ENCODE measurements at places on chromosomes 1 and 21.

DNA sequence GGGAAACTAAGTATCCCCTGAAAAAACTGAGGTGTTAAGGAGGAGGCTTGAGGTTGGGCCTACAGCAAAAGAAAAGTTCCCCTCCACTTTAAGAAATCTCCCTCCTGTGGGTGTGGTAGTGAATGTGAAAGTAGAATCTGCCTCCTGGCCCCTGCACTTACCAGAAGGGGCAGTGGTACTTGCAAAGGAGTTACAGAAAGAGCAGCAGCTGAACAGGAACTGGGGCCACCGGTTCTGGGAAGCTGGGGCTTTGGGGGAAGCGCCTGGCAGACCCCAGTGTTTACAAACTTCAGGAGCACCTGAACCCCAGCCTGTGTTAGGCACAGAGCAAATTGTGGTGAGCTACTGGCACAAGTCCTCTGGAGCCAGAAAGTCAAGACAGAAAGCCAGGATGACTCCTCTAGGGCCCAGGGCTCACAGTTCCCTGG lies 250.2 kb upstream of the FGGY start:
- DNase-seq: no peak

- DNase-seq: no peak
Observed at GRCh38 chr1:61428146-61428545, 296.8 kb downstream of the TM2D1 start.

GRCh38 chr1:194300340-194300739 lies 1113.9 kb upstream of the B3GALT2 start:
- no peak for DNase-seq

DNA sequence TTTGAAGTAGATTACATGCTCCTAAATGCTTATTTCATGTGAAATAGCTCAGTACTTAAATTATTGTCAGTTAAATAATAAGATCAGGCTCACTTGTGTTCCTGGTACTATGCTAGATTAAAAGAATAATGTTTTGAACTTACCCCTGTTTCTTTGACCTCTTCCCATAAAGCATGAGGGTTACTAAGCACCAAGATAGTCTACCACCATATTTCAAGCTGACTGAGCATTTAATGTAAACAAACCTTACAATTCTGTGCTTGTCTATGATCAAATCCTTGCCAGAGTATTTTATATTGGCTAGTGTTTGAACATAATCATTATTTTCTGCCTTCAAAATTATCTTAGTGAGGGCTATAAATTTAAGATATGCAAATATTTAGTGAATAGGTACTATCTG lies 98.1 kb downstream of the LHX9 start:
- DNase-seq: no peak

DNA sequence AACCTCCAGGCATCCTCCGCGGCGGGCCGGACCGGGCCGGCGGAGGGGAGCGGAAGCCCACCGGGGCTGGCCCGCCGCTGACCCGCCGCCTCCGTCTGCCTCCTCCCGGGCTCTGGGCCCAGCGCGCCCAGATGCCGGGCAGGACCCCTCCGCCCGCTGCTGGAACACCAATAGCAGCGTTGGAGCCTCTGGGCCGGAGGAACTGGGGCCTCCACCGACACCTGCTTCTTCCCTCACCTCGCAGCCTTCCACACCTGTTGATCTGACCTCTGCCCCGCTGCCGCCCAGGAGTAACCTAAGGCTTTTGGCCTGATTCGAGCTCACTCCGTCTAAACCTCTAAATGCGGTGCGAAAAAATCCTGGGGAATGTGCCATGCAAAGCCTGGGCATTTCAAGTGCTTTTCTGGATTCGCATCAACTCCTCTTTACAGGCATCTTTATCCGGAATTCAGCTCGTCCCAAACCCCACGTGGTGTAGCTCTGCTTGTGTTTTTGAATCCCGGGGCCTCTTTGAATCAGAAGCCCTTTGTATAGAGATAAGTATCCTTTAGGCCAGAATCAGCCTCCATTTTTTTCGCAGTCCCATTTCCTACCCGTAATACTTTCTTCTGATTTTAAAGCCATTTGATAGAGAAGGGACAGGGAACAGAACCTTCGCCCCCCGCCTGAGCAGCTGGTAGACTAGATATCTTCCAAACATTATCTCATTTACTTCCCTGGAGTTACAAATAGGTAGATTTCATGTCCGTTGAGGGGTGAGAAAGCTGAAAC lies 680 bp upstream of the CNN3 start:
- DNase-seq: peak; percentile 26

- no peak for DNase-seq
Observed at GRCh38 chr1:9908871-9909233, 1.2 kb downstream of the CTNNBIP1 start.

GRCh38 chr1:78619446-78619802 lies 824 bp upstream of the IFI44L start:
- no peak for DNase-seq

DNA sequence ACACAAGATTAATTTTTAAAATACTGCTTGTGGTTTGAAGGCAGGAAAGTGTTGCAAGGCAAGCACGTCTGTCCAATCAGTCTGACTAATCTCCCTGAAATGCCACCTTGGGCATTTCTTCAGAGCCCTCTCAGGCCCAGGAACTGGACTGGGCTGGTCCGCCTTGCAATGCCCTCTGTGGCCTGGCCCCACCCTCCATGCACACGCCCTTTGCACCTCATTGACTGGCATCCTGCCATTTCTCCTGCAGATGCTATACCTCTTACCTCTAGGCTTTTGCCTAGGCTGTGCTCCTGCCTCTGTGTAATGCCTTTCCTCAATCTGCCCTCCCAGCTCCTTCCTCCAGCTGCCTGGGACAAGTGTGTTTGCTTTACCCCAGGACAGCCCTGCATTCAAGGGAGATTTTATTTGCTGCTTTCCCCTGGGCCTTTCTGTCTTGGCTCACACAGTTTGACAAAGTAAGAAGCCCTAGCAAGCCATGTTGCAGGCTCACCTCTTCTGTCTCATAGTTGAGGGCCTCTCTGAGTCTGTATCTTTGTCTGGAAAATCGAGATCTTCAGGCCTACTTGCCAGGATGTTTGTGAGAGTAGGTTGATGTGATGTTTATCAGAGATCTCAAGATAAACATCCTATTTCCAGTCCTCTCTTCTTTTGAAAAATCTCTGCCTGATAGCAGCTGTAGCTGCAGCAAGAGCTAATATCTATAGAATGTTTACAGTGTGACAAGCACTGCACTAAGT lies 149.2 kb upstream of the JUN start:
- DNase-seq: no peak

DNA sequence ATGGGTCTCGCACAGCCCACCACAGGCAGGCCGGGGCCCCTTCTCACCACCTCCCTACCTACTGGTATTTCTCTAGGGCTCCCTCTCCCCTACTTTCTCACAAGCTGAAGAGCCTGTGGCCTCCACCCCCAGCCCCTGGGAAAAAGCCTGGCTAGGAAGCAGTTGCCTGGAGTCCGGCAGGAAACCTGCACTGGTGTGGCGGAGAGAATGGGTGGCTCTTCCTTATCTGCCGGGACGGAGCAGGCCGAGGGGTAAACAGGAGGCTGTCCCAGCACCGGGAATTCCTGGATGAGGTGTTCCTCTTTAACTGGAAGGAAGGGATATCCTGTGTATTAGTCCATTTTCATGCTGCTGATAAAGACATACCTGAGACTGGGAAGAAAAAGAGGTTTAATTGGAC lies 125.8 kb downstream of the TLR5 start:
- no peak for DNase-seq

GRCh38 chr1:198950036-198950435 lies 311.2 kb downstream of the PTPRC start:
- no peak for DNase-seq

GRCh38 chr1:203858055-203858454 lies 3.3 kb upstream of the SNRPE start:
- DNase-seq: no peak

DNA sequence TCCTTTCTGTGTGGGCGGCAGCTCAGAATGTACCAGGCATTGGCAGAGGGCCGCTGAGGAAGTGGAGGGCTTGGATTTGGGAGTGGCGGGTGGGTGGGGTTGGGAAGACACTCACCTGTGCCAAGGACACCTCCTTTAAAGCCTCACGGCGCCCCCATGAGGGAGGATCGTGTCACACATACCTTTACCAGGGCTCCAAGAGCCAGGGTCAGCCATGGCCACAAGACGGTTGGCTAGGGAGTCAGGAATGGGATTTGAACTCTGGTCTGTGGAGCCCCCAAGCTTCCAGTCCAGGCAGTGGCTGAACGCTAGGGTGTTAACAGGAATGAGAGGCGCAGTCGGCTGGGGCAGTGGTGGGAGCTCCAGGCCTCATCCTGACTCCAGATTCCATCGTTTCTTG lies 4.6 kb downstream of the NBL1 start:
- DNase-seq: no peak

- DNase-seq: no peak
Observed at GRCh38 chr1:185062710-185063370, 17.5 kb downstream of the RNF2 start.

DNA sequence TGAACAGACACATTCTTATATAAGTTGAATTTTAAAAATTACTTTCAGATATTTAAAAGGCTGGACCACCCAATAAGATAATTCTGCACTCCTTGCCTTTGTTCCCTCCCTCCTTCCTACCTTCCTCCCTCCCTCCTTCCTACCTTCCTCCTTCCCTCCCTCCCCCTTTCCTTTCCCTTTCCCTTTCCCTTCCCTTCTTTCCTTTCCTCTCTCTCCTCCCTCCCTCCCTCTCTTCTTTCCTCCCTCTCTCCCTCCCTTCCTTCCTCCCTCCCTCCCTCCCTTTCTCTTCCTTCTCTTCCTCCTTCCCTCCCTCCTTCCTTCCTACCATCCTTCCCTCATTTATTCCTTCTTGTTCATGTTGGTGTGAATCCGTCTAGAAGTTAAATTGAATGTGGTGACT lies 93.0 kb downstream of the ATP6V1G3 start:
- DNase-seq: no peak

GRCh38 chr1:32783851-32784250 lies 33.3 kb downstream of the YARS1 start:
- DNase-seq: no peak

DNA sequence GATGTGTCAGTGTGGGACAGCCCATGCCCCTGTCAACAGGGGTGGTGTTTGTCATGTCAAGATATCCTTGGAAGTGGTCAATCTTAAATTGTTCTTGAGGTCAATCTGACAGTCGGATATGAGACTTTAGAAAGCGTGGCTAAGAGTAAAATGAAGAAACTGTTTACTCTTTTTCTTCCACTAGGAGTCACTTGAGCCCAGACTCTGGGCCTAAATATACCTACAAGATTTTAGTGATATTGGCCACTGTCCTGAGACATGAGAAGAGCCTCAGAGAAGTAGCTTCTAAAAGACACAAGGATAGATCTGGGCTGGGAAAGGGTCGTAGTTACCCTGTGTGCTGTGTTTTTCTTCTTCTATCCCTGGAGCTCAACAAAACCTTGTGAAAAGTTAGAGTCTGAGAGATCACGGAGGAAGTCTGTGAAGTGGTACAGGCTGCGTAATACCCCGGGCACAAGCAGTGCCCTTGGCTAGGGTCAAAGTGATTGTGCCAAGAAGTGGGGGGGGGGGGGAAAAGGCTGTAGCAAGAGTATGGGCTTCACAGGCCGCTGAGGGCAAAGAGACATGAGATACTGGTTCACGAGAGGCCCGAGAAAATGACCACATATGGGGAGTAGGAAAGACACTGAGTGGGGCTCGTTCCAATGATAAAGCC lies 355.2 kb upstream of the GREM2 start:
- DNase-seq: no peak

DNA sequence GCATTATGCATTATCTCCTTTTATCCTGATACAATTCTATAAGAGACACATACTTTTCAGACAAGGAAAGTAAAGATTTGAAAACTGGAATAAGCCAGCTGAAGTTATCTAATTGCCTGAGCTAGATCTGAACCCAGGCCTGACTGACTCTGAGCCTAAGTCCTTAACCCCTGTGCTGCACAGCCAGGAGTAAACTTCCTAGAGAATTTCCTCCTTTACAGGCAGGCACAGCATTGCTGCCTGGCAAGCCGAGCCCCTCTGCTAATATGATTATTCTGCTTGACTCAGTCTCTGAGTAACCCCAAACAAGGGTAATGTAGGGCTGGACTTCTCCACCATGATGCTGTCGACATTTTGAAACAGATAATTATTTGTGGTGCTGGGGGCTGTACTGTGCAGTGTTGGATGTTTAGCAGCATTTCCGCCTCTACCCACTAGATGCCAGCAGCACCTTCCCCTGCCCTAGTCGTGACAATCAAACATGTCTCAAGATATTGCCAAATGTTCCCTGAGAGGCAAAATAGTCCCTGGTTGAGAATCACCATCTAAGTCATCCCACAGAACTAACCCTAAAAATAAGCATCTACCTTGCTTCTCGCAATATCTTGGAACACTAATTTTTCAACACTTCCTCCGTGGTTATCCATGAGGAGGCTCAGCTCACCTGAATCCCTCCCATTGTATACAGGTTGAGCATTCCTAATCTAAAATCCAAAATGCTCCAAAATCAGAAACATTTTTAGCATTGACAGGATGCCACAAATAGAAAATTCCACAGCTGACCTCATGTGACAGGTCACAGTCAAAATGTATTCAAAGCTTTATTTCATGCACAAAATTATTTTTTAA lies 18.5 kb downstream of the CAMK1G start:
- peak; percentile 60 for DNase-seq

DNA sequence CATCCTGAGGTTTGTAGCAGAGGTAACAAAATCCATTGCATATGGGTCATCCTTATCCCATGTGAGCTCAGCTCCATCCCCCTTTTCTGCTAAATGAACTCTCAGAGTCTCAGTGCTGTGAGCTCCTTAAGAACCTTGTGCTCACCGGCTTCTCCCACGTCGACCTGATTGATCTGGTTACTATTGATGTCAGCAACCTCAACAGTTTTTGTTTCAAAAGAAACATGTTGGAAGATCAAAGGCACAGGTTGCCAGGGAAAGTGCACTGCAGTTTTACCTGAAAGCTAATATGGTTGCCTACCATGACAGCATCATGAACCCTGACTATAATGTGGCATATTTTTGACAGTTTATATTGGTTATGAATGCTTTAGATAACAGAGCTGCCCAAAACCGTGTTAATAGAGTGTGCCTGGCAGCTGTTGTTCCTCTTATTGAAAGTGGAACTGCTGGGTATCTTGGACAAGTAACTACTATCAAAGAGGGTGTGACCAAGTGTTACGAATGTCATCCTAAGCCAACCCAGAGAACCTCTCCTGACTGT lies 131.4 kb downstream of the HS2ST1 start:
- DNase-seq: no peak

GRCh38 chr1:198635964-198636363 lies 2.9 kb upstream of the PTPRC start:
- DNase-seq: no peak

DNA sequence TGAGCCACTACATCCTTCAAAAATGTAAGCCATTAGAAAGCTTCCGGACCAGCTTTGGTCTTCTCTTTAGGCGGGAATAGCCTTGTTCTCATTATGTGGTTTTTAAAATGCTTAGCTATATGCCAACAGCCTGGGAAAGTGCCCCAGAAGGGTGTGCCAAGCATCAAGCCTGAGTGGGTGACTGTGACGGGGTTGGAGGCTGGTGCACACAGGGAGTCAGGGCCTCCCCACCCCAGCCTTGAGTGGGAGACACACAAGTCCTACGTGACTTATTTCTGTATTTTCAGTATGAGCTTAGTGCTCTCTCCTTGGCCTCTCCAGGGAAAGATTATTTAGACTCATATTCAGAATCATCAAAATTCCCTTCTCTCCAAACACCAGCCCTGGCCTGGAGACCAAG lies 9.8 kb downstream of the UBASH3A start:
- no peak for DNase-seq

Measured in cerebellum (tissue), 4 donors.